ENCODE measurements at places on chromosomes 6 and 20.

- no peak for DNase-seq
Observed at GRCh38 chr6:28566527-28567252, 41.0 kb downstream of the GPX5 start.

DNA sequence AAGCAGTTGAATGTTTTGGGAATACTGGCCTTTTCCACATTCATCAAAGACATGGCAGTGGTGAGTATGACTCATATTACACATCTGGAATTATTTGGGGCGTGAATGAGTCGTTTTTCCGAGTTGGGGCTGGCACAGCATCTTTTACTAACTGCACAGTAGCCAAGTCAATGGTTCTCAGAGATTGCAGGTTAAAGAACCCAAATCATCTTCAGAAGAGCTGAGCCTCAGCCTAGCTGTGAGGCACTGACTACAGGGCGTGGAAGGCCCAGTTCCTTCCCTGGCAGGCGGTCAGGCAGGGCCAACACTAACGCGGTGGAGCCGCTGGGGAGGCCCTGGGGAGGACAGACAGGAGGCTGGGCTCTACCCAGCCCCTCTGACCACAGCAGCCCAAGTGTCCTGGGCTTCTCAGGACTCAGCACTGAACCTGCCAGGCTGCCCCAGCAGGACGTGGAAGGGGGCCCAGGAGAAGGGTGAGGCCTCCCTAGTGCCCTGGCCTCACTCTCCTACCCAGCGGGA lies 20.1 kb upstream of the HELZ2 start:
- DNase-seq, result peak; percentile 27

DNA sequence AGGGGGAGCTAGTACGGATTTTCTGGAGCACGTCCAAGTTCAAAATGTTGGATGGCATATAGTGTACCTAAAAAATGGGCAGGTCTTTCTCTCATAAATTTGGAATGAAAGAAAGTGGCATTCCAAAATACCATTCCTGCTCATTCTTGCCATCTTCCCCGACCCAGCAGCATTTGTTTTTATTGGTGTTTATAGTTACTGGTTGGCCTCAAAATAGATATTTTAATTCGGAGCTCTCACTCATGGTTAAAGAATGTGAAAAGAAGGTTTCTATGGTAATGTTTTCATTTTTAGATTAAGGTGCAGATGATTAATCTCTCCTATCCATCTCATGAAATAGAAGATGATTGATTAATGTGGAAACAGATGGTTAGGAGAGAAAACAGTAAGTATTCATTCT lies 204.5 kb downstream of the HIVEP2 start:
- no peak for DNase-seq

DNA sequence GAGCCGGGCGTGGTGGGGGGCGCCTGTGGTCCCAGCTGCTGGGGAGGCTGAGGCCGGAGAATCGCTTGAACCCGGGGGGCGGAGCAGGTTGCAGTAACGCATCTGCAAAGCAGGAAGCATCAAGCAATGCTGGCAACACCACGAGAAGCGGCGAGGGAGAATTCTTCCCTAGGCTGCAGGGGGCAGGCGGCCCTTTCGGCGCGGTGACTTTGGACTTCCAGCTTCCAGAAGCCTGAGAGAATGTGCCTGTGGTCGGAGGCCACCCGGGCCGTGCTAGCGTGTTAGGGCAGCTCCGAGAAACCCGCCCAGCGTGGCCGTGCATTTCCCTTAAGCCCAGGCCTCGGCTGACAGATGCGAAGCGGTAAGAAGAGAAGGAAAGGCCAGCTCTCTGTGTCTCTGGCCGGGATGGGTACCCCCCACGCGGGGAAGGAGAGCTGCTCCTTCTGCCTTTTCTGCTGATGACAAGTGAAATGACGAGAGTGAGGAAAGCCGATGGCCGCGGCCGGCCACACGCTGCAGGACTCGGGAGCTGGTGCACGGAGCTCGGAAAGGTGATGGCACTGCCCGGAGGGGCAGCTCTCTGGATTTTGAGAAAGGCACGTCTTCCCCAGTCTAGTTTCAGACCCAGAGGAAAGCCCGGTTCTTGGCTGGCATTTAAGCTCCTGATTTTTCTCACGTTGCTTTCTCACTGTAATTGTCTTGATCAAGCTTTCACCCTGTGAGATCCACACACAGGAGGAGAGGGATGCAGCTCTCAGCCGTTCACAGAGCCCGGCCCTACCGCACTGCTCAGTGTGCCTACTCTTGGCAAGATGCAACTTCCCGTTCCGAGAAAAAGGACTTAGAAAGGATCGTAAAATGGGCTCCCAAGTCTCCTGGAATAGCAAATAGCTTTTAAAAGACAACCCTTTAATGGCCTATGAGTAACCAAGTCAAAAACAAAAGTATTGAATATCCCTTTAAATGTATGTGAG lies 68.3 kb upstream of the EXOC2 start:
- no peak for DNase-seq

DNA sequence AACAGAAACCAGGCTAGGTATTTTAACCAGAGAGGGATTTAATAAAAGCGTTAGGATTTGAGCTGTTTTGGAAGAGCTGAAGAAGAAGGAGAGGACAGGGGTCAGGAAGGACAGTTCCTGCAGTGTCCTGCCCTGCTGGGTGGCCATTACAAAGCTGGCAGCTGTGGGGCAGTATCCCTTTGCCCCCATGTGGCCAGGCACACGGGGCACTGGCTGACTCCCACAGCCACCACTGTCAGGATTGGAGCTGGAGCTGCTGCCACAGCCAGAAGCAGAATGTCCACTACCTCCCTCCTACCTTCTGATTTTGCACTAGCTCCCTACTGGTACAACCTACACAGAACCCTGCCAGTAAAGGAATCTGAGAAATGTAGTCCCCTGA lies 46.5 kb downstream of the SLC22A3 start:
- no peak for DNase-seq

DNA sequence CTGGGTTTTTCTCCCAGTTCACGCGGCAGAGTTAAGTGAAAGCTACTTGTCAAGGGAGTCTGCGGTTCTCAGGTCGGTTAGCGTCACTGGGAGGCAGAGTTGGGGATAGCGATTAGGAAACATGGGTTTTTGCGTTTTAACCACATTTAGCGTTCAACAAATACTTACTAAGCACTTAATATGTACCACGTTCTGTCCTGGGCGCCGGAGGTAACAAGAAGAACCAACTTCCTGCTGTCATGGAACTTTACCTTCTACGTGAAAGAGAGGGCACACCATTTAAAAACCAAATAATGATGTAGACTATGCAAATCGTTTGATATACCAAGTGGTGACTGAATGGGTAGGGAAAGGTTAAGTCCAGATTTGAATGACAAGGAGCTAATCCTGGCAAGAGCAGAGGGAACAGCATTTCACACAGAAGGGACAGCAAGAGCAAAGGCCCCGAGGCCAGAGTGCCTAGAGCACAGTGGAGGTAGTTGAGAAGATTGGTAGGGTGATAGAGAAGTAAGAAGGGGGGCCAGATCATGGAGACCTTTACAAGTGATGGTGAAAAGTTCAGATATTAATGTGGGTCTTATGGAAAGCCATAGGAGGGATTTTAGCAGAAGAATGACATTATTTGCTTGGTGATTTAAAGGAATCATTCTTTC lies 744 bp downstream of the RIOK1 start:
- DNase-seq, result no peak

GRCh38 chr6:129884211-129884610 lies 23.1 kb upstream of the TMEM244 start:
- DNase-seq, result no peak

DNA sequence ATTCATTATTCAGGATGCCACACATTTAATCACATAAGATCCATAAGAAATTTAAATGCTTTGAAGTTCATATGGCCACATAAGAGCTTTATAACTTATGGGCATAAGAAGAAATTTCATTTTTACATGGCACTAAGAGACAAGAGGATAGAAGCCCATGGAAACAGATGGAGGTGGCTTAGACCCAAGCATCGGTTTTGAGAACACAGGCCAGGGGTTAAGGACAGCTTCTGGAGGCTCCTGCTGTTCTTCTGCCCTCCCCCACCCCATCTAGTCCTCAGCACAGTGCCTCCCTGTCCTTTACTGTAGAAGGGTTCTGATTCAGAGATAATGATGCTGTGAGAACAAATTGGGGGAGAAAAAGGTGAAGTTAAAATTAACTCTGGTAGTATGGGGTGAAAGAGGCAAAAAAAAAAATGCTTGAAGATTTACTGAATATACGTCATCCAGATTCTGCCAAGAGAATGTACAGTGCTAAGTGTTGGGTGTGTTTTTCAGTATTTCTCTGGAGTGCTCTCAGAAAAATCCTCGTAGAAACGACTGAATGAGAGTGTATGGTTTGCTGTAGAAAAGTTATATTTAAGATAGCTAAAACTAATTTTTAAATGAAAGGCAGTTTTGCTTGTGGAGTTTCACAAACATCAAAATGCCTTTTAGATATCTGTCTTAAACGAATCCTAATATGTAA lies 539.7 kb downstream of the QKI start:
- no peak for DNase-seq

- DNase-seq, result no peak
Observed at GRCh38 chr6:54768494-54768893, 78.1 kb upstream of the FAM83B start.

DNA sequence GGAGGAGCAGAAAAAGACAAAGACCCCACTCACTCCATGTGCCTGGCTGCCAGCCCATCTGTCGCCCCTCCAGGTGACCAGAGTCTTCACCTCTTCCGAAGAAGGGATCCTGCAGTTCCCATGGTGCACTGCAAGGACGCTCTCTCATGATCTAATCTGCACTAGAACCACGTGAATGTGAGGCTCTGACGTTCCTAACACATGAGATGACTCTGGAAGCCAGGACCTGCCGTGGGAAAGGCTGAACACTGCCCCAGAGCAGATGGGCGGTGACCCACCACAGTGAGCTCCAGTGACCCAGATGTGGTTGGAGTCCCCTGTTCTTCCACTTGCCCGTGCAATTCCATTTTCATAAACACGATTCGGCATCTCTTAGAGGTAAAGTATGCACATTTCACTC lies 39.6 kb upstream of the PDE10A start:
- no peak for DNase-seq

DNA sequence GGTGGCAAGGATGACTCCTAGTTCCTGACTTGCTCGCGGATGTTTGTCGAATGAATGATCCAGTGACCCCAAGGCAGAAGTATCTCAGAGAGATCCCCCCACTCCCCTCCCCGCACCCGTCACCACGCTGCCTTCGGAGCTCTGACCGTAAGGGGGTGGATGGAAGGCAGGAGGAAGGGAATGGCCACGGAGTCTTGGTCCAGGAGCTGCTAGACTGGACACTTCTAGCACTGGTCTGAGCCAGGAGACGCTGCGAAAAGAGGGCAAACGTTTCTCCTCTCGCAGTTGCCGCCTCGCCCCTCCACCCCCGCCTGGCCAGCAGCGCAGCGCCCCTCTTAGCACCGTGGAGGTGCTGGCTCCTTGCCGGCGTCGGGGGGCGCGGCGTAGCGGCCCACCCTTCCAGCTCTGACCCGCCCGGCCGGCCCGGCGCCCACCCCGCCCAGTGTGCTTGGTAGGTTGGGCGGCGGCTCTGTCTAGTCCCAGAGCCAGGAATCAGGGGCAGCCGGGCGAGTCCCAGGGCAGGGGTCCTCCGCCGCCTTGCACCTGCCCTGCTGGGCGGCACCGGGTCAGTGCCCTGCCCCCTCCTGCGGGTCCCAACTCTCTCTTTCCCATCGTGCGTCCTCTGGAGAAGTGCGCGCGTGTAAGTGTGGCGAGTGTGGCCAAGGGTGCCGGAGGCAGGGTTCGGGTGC lies 2.4 kb upstream of the DBNDD2 start:
- no peak for DNase-seq

- DNase-seq, result no peak
Observed at GRCh38 chr6:82971877-82972460, 93.7 kb downstream of the UBE3D start.

DNA sequence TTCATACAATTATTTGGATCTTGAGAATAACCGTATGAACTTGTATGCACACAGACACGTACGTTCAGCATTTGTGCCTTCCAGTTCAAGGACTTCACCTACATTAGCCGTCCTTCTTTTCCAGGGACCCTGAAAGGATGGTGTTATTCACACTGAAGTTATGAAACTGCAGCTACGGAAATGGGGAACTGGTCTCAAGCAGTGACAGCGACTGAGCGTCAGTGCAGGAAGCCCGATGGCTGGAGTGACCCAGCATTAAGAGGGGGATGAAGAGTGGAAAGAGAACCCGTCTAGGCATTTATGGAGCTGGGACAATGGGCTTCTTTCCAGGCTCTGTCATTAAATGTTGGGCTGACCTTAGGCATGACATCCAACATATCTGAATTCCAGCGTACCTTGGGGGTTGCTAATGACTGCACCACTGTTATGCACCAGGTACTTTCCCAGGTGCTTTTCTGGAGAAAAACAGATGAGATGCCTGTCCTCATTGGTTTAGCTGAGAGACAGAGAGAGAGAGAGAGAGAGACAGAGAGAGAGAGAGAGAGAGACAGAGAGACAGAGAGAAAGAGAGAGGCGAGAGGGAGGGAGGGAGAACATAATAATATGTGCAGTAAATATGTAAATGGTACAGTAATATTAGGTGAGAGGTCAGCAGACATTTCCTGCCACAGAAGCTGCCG lies 204.7 kb upstream of the EXOC2 start:
- no peak for DNase-seq

GRCh38 chr20:22063753-22064152 lies 358.3 kb downstream of the PAX1 start:
- no peak for DNase-seq

All from AG09319 (cell line).